ENCODE measurements at places on chromosomes 12 and 14. TPM values are rescaled to one million over a fixed set of nuclear protein-coding genes. Genes with fewer than 3 reads are reported as not detected.

GRCh38 chr14:75720842-75721498 is 59.9 kb downstream of the TTLL5 start:
- ATAC-seq = no peak

- no peak for ATAC-seq
These were observed 69.1 kb upstream of the GALNT9 start for GRCh38 chr12:132398386-132398991.

GRCh38 chr12:110001596-110001995 is 2.4 kb downstream of the ANKRD13A start:
- no peak for ATAC-seq

- ATAC-seq = no peak
These were observed 5.3 kb downstream of the ARHGEF25 start for GRCh38 chr12:57616383-57617101.

- peak; percentile 79 for ATAC-seq
These were observed at the start of gene C1QL4 for GRCh38 chr12:49336645-49337584. C1QL4 (minus strand) TSS chr12:49337188; CDS start chr12:49336477, 711 bp downstream.

Gene GLS2
- total RNA-seq = 1.3 TPM

Gene TAS2R9
- not detected for total RNA-seq
